Posterior vena cava (tissue), 2 donors: ENCODE measurements at places on chromosomes 5 and 9.

DNA sequence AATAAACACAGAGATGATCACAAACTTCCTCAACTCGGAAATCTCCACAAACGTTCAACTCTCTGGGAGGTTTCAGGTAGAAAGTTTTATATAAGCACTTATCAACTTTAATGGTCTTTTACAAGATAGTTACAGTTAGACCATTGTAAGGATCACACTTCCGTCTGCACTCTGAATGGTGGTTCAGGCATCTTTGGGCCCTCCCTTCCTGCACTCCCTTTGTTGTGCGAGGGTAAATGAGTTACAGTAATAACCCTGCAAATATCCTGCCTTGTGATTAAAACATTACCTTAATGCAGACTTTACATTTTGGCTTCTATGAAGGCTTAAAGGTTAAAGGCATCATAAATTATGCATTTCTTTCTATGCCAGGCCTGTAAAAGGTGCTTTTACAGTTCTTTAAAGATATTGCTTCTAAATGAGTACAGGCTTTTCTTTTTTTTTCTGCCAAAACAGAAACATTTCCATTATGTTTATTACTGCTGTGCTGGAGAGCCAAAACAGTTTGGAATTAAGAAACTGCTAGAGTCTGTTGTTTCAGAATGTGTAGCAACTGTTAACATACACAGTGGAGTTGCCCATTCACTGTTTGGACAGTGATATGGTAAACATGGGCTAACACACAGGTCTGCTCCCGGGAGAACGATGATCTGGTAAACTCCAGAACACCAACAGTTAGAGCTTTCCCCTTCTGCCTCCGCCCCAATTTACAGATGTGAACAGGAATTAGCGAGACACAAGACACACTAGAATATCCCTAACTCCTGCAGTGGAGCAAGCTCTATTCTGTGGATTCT is 1.1 kb downstream of the PRUNE2 start:
- no peak for DNase-seq

GRCh38 chr5:175508896-175509295 is 30.5 kb downstream of the SFXN1 start:
- no peak for DNase-seq

- no peak for DNase-seq
Observed at GRCh38 chr9:6712041-6712440, 45.7 kb upstream of the KDM4C start.

DNA sequence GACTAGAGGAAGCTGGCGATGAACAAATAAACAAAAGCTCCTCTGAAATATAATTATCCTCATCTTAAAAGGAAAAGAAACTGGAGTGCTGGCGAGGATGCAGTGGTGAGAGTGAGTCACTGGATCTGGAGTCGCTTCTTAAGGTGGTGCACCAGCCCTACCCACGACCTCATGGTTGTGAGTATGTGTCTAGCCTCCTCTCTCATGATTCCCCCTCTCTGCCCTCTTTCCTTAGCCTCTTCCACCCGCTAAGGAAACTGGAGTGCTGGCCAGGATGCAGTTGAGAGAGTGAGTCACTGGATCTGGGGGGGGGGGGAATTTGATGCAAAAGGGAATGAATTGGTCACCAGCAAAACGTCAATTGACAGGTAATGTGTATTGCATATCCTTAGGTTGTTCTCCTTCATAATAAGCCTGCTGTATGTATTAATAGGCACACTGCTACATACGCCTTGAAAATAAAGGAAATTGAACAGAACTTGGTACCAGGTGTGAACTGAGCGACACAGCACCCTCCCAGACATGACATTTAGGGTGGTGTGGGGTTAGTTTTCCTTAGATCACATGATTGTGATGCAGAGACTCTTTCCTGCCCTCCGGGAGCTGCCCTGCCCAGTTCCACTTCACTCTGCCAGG is 36.3 kb upstream of the EBF1 start:
- no peak for DNase-seq

GRCh38 chr9:33623658-33624586 is 99.9 kb downstream of the ANKRD18B start:
- DNase-seq, result no peak

- no peak for DNase-seq
Observed at GRCh38 chr5:16931334-16932110, 4.6 kb downstream of the MYO10 start.

- DNase-seq, result no peak
Observed at GRCh38 chr9:117936185-117937130, 232.3 kb downstream of the TLR4 start.

DNA sequence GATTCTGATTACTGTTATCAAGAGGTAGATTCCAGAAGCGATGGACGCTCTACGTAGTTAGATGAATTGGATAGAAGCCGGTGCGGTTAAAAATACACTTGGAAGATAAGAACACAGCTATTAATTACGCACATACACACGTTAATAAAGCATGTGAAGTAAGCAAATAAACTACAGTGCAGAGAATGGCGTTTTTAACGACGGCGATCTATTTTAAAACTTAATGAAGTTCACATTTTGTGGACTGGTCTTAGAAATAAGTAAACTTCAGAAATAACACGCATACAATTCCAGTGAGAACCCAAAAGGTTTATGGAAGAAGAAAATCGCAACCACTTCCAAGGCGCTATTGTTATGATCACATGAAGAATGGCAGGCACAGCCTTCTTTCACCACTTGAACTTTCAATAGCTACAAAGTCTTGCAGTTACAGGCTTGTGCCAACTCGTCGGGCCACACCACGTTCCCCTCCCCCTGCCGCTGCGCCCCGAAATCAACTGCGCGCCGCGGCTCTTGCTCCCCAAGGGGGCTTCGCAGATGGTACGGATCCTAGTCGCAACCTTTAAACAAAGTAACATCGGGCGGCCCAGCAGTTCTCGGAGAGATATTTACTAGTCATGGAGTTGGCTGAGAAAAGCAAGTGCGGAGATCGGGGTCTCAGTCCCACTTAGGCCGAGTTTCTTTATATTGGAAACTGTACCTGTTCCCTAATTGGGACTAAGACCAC is 866 bp upstream of the SEMA6A start:
- DNase-seq, result no peak

- DNase-seq, result no peak
Observed at GRCh38 chr5:1495525-1495897, 28.2 kb downstream of the LPCAT1 start.

DNA sequence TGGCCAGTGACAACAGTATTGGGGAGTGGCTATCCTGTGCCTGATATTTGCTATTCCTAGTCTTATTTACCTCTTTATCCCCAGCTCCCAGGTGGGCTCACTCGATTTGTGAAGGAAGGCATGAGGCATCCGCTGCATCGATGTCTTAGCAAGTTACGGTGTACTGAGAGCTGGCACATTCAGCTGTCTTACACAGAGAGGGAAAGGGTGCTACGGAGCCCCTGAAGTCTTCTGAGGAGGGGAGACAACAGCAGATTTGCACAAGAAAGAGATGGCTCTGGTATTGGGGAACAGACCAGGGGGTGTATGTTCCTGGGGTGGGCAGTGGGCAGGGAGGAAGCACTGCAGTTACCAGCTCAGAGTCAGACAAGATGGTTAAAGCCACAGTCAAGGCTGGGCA is 172.6 kb downstream of the FGF18 start:
- no peak for DNase-seq
